ENCODE measurements at places on chromosomes 1 and 21. TPM values are rescaled to one million over a fixed set of nuclear protein-coding genes. Genes with fewer than 3 reads are reported as not detected.

The TNFSF18 gene
- total RNA-seq, result not detected

The DCST1 gene
- total RNA-seq, result not detected

The ACKR1 gene
- 14.8 TPM for total RNA-seq

The LRRC3 gene
- 0.92 TPM for total RNA-seq

DNA sequence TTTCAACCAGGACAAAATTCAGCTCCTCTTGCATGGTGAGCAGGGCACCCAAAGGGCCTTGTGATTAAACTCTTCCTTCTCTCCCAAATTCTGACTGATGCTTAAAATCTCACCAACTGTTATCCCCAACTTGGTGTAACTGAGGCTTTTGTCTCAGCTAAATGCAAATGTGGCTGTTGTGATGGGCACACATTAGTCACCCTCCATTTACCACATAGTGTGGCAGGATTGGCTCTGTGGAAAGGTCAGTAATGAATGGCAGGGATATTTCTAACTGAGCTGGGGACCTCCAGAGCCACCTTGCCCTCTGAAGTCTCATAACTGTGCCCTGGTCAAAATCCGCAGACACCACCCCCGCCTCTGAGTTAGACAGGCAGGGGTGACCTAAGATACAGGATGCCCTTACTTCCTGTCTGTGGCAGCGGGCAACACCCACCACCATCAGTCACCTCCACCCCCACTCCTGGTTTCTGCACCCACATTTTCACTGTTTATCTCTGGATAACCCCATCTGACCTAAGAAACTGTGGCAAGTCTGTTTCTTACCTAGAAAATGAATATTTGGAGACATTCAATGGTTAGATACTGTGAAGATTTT is 25.4 kb upstream of the RGS16 start:
- DNase-seq, result no peak

DNA sequence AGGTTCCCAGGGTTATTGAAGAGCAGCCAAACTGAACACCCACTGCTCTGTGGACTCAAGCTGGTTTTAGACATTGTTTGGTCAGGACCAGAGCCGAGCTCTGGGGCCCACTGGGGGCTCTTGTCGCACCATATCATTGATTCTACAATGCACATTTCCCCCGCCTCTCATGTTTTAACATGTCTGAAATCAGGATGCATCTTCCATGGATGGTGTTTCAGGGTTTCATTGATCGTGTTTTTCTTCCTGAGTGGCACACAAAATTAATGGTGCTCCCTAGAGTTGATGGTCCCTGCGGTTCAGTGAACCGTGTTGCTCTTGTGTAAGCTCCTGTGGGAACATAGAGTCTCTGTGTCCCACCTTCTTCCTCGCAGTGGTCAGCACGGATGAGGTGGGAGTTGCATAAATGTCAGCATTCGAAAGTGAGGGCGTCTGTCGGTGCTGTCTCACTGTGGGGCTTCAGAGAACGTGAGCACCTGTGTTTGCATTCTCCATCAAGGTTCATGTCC is 38.3 kb downstream of the GALNT2 start:
- peak; percentile 56 for DNase-seq

GRCh38 chr1:236064674-236065508 is at the start of gene NID1:
Gene NID1, minus strand, starts transcription at chr1:236065090. Its CDS starts 11 bp downstream, at chr1:236065079.
- DNase-seq, result peak; percentile 64

DNA sequence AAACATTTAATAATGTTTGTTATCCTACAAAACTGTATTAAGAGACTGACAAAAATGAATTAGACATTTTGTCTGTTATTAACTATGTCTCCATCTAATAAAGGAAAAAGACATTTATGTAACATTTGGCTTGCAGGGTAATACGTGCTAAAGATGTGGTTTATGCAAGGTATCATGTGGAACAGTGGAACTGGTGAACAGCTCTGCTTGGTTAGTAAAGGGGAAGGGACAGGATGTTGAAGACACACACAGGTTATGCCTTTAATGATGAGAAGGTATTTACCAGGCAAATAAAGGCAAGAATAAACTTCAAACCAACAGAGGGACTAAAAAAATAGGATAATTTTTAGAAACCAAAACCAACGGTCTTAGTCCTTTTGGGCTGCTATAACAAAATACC is 93.1 kb downstream of the UCHL5 start:
- DNase-seq, result no peak

DNA sequence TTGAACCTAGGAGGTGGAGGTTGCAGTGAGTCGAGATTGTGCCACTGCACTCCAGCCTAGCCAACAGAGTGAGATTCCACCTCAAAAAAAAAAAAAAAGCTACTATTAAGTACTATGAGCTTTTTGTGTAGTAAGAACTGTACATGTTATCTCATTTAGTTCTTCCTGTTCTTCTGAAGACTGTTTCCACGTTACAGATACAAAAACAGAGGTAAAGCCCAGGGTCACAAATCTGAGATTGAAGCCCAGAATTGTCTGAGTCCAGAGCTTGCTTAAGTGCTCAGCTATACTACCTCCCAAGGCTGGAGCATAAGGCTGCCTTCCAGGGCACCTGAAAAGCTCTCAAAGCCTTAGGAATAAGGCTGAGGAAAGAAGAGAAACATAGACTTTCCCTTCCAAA is 2.9 kb downstream of the FABP3 start:
- DNase-seq, result no peak

- peak; percentile 46 for DNase-seq
Observed at GRCh38 chr1:2786329-2787162, 14.9 kb downstream of the TTC34 start.

- DNase-seq, result no peak
Observed at GRCh38 chr1:35886577-35887431, 3.8 kb downstream of the AGO1 start.

All from thyroid gland (tissue), 4 donors.